ENCODE measurements at places on chromosomes 1 and 21.

GRCh38 chr1:47482786-47483185, 44.9 kb downstream of the FOXD2 start:
- no peak for DNase-seq

- DNase-seq = peak; percentile 46
These were observed 53.6 kb upstream of the DIRAS3 start for GRCh38 chr1:68103884-68104554.

DNA sequence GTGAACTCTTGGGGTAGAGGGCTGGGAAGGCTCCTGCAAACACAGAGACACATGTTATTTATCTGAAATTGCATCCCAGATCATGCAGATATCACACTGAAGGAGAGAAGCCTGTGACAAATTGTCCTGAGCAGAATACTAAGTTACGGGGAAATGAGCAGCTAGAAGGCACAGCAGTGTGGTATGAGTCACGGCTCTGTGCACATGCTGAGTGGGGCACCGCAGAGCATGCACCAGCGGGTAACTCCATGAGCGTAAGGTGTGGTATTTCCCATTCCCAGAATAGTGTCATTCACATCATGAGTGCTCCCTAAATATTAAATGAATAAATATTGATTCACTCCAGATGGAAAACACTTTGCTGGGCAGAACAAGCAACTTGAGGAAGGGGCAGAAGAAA, 21.3 kb upstream of the FCRL2 start:
- DNase-seq = no peak

DNA sequence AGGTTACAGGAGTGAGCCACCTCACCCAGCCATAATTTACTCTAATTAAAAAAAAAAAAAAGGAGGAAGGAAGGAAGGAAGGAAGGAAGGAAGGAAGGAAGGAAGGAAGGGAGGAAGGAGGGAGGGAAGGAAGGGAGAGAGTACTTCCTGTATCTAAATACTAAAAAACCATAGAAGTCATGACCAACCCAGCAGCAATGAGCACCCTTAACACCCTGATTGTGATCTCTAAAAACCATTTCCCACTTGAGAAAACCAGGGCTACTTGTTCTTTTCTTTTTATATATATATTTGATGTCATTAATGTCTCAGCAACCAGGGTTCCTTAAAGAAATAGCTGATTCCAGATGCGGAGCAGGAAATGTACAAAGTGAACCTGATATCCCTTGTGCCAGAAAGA, 31.2 kb downstream of the ARID4B start:
- DNase-seq = no peak
